ENCODE measurements at places on chromosomes 16 and 17.

DNA sequence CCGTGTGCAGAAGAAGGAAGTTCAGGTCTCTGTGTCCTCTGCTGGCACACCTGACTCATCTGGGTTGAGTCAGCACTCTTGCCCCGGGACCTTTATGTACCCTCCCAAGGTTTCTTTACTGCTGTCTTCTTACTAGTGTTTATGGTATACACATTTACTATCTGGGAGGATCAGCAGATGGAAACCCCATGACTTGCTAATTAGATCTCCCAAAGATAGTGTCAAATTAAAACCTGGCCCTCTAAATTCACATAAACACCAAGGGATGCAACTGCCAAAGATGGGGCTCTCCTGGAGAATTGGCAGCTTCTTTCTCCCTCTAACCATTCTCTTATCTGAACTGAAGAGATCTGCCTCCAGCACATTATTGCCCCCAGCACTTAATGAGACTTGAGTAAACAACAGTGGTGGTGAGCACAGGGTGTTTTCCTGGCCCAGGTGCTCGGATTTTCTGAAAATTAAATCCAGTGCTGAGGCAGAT is 718.1 kb upstream of the SOX9 start:
- DNase-seq = no peak

DNA sequence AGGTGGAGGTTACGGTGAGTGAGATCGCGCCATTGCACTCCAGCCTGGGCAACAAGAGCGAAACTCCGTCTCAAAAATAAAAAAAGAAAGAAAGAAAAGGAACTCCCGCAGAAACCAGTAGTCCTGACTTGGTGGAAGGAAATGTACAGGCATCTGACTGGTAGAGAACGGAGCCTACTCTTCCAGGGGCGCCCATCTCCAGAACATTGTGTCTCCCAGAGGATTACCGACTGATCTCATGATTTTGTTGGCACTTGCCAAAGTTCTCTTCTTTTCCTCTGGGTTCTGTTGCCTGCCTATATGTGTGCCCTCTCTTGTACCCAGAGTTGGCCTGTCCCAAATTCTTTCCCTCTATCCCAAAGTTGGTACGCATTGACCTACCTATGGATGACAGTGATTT is 24.2 kb downstream of the DDX19A start:
- DNase-seq = no peak

- no peak for DNase-seq
Observed at GRCh38 chr16:154217-155030, 2.0 kb downstream of the HBZ start.

GRCh38 chr17:72297326-72298115 is 176.7 kb downstream of the SOX9 start:
- no peak for DNase-seq

- DNase-seq = no peak
Observed at GRCh38 chr17:43766413-43767052, 7.9 kb upstream of the SOST start.

DNA sequence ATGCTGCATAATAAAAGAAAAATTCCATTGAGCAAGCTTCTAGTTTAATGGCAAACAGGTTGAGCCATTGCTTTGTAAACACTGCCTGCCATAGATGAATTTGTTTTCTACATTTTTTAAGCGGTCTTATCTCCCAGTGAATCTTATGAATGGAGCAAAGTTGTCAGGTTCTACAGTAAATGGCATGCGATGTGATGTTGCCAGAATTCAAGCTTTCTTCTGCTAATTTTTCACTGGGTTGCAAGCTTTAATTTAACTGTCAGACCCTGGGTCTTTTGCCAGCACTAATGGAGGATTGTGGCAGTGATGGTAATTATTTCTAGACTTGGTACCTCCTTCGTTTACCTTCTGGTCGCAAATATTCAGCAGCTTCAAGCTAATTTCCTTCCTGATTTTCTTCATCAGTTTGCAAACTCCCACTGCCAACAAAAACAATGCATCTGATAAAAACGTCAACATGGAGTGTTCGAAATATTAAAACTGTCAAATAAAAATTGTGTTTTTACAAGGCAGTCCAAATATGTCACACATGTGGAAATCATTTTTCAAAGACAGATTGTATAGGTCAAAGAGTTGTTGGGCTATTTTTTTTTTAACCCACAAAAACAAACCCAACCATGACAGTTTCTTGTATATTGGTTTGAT is 274.2 kb upstream of the ERCC4 start:
- no peak for DNase-seq

GRCh38 chr17:45709728-45710288 is 74.3 kb upstream of the CRHR1 start:
- no peak for DNase-seq

- no peak for DNase-seq
Observed at GRCh38 chr16:65500919-65501318, 379.1 kb upstream of the CDH11 start.

DNA sequence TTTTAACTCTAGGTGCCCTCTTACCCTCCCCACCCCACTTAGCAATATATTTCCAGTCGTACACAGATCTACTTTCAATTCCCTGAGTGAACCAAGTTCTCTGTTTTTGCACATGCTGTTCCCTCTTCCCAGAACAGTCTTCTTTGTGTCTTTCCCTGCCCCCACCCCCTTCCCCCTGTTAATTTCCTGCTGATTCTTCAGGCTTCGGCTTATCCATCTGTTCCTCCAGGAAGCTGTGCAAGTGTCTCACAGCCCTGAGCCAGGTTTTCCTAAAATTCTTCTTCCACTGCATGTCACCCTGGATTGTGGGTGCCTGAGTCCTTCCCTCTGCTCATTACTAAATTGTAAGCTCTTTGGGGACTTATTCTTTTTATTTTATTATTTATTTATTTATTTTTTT is 12.4 kb upstream of the SPOP start:
- no peak for DNase-seq

DNA sequence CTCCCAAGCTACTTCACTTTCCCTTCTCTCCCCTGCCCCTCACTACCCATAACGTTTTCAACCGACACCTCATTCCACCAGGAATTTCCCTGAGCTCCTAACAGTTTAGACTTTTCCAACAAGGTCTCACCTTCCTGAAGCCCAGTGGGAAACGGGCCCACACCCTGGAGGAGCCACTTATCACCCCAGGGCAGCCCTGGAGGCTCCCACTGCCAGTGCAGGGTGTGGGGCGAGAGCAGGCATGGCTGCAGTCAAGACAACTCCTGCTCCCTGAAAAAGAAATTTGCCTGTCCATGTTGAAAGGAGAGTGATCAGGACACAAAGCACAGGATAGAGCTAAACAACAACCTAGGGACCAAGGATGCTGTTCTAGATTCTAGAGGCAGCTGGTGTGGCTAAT is 1.7 kb upstream of the CCNF start:
- no peak for DNase-seq

- DNase-seq = no peak
Observed at GRCh38 chr16:61879306-61879705, 156.9 kb downstream of the CDH8 start.

- no peak for DNase-seq
Observed at GRCh38 chr16:49952386-49952785, 72.6 kb upstream of the CNEP1R1 start.

DNA sequence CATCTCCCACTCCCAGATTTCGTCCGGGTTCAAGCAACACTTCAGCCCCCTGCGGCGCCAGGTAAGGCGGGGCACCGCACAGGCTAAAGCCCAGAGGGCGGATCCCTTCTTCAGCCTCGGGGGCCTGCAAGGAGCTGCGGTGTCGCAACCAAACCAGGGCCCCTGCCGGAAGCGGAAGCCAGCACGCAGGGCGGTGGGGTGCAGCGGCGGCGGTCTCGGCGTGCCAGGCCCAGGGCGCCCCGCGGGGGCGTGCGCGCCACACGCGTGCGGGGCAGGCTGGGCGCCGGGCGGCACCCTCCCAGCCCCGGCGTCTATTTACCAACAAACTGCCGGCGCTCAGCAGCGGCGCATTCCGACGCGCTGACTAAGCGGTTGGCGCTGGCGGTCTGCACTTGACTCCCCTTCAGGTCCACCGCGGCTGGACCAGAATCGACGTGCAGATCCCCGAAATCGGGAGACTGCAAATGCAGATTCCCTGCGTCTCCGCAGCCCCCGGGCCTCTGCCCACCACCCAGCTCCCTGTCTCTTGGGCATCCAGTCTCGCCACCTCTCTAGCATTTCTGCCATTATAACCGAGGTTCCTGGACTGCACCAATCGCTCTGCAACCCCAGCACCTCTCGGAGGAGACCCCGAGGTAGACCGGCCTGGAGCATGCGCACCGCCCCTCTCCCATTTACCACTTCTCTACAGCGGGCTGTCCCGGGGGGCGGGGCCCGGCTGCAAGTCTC is 421 bp upstream of the DLX4 start:
- DNase-seq = no peak

DNA sequence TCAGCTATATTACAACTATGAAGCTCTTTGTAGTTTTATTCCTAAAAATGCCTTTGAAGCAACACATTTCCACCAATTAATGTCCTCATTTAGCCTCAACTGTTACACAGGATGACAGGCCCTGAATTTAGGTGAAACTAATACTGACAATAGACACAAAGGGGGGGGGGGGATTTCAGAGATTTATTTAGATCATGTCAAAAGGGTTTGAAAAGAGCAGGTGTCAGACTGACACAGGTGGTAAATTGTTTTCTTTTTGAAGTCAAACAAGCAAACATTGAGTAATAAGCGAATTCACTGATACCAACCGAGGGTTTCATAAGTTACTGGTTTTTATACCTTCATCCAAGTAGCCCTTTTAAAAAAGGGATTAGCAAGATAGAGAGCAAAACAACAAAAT is 40.8 kb downstream of the KANSL1 start:
- DNase-seq = no peak

GRCh38 chr16:28218109-28218508 is 6.3 kb upstream of the XPO6 start:
- DNase-seq = no peak

DNA sequence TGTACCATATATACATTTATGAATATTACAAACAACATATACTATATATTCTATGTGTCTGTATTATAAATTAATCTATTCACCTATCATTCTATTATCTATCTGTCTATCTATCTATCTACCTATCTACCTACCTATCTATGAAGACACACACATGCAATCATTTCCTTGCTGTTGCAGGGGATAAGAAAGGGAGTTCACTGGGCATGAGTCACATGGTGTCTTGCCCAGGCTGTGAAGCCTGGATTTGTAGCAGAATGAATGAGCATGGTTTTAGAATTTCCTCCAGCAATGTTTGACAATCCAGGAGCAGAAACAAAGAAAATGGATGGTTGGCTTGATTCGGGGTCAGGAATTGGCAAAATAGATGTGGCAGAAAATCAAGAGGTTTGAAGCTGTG is 23.2 kb upstream of the FAM20A start:
- no peak for DNase-seq
